ENCODE measurements at places on chromosomes 11 and 22.

GRCh38 chr11:2464451-2465165 is 19.8 kb downstream of the KCNQ1 start:
- no peak for DNase-seq

- no peak for DNase-seq
Measured at GRCh38 chr11:100735949-100736675, 49.0 kb downstream of the ARHGAP42 start.

DNA sequence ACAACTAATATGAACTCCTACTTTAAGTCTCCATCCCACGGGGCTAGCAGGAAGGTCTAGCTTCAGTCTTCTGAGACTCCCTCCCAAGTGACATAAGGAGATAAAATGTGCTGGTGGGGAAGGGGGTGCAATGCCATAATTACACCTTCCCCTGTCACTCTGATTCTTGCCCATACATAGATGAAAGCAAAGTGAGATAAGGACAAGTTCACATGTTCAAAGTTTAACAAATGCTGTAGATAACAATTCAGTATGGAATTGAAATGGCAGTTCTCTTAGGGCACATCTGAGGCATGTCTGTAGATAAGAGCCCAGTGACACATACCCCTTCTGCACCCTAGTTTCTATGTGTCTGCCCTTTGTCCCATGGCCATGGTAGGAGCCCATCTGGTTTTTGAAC is 38.2 kb upstream of the PANX1 start:
- DNase-seq, result no peak

DNA sequence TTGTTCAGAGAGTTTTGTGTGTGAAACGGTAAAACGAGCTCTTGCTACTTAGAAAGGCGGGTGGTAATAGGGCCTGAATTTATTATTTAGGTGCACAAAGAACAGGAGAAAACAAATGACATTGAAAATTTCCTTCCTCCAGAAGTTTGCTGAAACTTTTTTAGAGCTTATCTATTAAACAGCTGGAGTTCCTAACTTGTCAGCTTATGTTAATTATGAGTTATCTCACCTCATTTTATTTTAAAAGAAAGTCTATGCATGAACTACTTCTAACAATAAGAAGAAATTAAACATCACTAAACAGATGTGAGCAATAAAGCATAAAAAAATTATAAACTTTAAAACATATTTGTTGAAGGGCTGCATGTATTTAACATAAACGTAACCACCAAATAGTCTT is 373.9 kb upstream of the ANO3 start:
- no peak for DNase-seq

DNA sequence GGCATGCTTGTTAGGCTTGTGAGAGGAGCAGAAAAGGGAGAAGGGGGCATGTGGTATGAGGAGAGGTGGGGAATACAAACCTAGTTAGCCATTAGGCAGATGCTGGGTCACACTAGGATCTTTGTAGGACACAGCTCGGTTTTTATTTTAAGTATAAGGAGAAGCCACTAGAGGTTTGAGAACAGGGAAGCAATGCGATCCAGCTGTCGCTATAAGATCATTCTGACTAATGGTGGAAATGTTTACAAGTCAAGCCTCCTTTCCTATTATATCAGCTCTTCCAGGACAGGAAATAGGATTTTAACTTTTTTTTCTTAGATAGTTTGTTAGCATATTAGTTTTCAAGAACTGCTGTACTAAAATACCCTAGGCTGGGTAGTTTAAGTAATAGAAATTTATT is 609.9 kb downstream of the INSC start:
- DNase-seq, result no peak

Data from stimulated activated CD8-positive, alpha-beta memory T cell treated with anti-CD3 and anti-CD28 coated beads, Interleukin-7, amount 100 ng/mL, for 1 hour (primary cell).